ENCODE measurements at places on chromosomes 3 and 15.
A peak's percentile ranks its signal among the peaks of the same experiment; 100 is the strongest.

DNA sequence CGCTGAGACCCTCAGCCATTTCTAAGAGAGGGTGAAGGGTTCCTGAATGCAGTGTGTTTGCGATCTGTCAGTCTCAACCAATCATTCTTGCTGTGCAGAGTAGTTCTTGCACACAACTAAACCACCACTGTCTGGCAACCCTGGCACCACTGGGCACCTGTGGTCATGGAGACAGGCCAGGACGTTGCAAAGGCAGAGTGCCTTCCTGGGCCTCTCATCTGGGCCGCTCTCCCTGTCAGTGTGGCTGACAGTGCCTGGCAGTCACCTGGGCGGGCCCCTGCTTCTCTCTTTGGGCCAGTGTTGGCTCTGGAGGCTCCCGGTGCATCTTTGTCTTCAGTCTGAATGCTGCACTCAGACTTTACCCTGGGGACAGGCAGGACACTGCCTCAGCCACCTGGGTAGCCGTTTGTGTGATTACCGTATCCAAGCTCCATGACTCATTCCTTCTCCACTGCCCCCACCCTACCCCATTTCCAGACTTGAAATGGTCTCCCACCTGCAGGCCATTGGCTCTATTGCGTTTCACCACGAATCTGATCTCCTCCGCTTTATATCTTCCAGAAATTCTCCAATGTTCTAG, 104.6 kb upstream of the KLF13 start:
- DNase-seq, result no peak

DNA sequence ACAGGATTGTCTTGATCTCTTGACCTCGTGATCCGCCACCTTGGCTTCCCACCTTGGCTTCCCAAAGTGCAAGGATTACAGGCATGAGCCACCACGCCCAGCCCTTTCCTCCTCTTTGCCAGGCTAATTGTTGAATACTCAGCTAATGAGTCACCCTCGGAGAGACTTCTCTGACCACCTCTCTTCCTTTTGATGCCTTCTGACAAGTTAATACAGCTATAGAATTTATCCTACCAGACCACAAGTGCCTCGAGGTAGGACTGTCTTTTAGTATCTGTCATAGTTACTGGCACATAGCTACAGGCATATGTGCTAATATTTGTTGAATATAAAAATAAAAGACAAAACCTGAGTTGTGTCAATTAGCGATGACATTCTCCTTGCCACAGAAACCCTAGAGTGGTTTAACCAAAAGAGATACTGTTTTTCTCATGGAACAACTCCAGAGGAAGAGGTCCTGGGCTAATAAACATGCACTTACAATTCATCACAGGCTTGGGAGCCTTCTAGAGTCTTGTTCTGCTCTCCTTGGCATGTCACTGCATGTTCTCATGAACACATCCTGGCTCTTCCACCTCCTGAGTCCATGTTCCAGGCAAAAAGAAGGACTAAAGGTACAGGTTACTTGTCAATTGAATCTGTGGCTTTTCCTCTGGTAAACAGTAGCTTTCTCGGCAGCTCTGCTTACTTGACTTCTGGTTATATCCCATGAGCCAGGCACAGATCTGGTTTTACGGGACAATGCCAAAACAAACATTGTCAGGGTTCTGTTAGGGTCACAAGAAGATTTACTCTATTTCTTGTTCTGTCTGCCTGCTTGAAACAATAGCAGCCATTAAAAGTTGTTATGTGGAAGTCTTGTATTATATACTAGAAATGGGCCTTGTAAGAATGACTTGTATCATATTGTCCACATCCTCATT, 332.3 kb downstream of the THSD4 start:
- no peak for DNase-seq

- no peak for DNase-seq
Observed at GRCh38 chr15:95106801-95107200, 875.4 kb downstream of the MCTP2 start.

GRCh38 chr3:52831500-52832301, 1.2 kb upstream of the ITIH4 start:
- no peak for DNase-seq

GRCh38 chr3:23161308-23161707, 41.8 kb upstream of the UBE2E2 start:
- DNase-seq, result no peak

DNA sequence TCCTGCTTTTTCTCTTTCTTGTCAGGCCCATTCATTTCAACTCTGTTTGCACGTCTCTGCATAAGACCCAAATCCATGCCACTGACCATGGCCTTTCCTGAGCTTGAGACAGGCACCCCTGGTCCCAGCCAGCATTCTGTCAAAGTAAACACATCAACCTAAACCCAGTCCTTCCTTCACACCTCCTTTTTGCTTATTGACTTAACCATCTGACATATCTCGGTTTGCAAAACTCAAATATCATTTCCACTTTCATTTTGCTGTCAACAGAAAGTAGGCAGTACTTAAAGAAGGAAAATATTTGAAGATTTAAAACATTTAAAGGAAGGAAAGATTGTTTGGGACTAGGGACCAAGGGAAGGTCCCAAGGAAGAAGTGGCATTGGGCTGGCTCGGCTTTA, 48.2 kb upstream of the KBTBD8 start:
- DNase-seq, result no peak

DNA sequence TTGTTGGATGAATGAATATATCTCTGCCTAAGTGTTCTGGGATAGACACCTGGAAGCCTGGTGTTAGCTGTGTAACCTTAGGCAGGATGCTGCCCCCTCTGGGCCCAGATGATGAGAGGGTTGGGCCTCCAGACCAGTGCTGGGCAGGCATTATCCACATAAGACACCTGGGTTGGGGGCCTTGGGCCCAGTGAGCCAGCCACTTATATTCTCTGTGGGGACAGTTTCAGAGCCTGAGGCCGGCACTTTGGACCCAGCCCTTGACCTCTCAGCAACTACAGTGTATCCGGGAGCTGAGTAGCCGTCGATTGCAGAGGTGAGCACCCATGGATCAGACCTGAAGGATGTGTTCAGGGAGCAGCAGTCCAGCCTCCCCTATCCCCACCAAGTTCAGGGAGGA, 2.2 kb downstream of the HEMK1 start:
- DNase-seq, result no peak

DNA sequence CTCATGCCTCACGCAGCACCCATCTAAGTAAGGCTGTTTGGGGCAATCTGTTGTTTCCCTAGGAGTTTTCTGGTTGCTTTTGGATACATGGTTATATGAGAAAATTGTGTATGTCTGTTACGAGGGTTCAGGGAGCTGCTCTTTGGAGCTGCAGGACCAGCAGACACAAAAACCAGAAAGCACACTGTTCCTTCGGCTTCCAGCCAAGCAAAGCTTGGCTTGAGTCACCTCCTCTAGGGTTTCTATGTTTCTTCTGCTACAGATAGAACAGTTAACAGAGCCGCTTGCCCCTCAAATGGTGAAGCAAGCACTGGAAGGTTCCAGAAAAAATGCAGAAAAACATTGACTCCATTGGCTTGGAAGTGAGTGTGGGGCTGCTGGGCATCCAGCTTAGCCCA, 49.2 kb upstream of the CTDSPL start:
- DNase-seq, result no peak

DNA sequence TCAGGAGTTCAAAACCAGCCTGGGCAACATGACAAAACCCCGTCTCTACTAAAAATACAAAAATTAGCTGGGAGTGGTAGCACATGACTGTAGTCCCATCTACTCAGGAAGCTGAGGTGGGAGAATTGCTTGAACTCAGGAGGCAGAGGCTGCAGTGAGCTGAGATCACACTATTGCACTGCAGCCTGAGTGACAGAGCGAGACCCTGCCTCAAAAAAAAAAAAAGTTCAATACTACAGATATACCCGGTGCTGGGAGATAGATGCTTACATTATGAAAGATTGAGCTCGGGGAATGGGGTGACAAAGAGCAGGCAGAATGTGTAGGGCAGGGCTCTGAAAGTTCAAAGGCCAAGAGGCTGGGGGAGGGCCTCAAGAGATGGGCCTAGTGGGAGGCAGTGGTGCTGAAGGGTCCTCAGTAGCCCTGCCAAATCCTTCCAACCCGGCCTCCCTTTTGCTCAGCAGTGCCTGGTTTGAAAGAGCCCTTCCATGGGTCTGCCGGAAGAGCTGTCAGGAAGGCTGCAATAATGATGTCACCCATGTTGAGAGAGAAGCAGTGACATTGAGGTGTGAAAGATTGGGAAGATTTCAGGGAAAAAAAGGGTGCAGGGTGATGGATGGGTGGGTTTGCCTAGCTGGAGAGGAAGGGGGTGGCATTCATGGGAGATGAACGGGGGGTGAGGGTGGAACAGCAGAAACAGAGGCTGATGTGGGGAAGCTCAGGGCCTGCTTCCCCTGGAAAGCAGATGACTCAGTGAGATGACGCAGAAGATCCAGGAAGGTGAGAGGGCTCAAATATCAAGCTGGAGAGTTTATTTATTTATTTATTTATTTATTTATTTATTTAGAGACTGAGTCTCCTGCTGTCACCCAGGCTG, 20.0 kb upstream of the IREB2 start:
- no peak for DNase-seq

DNA sequence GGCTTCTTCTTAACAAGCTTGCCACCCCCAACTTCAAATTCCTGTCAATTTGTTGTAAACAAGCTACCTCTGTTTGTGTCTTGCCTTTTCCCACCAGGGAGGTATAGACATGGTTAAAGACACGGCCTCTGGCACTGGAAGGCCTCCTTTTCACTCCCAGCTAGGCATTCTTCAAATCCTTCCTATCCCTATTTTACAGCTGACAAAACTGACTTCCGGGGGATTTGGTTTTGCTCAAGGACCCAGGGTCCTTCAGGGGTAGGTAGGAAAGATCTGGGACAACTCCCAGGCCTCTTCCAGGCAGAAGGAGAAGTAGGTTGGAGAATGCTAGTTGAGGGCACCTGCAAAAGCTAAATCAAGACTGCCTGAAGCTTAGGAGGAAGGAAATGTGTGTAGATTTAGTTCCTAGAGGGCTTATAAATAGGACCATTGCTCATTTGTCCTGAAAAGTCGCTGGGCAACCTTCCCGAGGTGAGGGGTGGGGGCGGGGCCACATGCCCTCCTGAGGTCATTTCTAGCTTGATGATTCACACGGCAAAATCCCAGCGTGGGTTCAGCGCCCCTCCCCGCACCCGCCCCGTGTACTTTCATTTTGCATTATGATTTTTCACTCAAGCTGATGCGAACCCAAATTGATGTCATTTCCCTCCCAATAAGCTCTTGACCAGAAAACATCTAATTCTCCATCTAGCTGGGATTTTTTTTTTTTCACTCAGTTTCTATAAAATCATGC, 365.5 kb downstream of the SHQ1 start:
- peak; percentile 83 for DNase-seq

DNA sequence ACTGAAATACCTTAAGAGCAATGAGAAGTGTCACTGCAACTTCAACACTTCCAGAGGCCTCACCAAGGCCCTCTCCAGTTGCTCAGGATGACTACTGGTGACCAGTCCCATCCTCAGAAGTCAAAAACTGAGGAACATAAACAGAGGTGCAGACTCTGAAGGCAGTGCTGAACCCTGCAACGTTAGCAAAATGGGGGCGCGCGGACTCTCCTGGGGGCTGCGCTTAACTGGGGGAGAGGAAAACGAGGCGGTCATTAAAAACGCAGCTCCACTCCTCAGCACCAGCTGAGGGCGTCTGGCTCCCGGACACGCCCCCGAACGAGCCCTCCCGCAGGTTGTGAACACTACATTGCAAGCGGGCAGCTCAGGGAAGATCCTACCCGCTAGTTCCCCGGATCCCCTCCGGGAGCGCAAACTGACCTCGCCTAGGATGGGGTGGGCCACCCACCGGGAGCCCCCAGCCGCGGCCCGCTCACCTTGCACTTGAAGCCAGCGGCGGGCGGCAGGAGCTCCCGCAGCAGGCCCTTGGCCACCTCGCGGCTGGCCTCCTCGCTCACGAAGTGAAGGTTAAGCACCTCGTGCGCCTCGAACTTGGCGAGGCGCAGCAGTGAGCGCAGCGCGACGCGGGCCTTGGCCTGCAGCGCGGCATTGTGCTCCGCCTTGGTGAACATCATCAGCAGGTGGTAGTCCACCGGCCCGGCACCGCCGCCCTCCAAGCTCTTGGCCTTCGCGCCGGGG, 711 bp downstream of the XXYLT1 start:
- DNase-seq, result no peak

DNA sequence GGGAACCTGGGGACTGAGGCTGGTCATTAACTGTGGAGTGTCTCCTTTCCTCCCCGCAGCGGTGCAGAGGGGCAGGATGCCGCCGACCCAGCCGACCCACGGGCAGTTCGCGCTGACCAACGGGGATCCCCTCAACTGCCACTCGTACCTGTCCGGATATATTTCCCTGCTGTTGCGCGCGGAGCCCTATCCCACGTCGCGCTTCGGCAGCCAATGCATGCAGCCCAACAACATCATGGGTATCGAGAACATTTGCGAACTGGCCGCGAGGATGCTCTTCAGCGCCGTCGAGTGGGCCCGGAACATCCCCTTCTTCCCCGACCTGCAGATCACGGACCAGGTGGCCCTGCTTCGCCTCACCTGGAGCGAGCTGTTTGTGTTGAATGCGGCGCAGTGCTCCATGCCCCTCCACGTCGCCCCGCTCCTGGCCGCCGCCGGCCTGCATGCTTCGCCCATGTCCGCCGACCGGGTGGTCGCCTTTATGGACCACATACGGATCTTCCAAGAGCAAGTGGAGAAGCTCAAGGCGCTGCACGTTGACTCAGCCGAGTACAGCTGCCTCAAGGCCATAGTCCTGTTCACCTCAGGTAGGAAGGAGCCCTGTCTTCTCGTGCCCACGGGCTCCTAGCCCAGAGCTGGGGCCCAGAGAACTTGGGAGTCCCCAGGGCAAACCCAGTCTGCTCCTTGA, 3.7 kb downstream of the NR2F2 start:
- DNase-seq, result no peak

DNA sequence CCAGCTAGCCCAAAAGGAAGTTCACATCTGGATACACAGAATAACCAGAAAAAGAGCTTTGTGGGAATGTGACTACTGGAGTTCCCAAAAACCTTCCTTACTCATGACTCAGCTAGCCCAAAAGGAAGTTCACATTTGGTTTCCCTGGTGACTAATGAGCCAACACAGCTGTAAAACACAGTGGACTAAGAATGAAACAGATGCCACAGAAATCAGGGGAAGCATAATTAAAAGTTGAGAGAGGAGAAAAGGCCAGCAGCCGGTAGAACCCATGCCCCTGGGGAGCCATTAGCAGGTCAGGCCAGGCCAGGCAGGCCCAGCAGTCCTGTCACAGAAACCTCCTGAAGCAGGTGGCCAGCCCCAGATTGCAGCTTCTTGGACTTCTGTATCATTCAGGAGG, 130.3 kb downstream of the GHSR start:
- DNase-seq, result no peak

GRCh38 chr15:24746094-24746493, 70.5 kb downstream of the NPAP1 start:
- no peak for DNase-seq

- no peak for DNase-seq
Observed at GRCh38 chr3:154209499-154209898, 88.3 kb downstream of the ARHGEF26 start.

DNA sequence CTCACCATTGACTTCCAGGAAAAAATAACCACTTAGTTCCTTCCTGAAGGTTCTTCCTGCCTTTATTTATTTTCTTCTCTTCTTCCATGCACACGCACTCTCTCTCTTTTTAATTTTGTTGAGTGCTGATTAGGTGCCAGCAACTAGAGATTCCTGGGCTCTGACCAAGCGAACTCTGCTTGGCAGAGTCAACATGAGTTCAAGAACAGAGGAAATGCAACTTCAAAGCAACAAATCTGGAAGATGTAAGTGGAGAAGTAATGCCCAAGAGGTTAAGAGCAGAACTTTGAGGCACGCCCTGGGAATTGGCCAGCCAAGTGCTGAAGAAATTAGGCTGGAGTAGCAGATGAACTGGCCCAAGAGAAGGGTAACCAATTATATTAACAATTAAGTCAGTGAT, 8.5 kb downstream of the ERC2 start:
- no peak for DNase-seq

- peak; percentile 22 for DNase-seq
Observed at GRCh38 chr3:73502609-73503583, 121.8 kb downstream of the PDZRN3 start.

- DNase-seq, result no peak
Observed at GRCh38 chr15:63722204-63722808, 111.4 kb downstream of the HERC1 start.
